Activated naive CD4-positive, alpha-beta T cell (primary cell): ENCODE measurements at places on chromosomes 12 and 14.

GRCh38 chr14:95832012-95832411 is 44.6 kb upstream of the TUNAR start:
- DNase-seq, result no peak

DNA sequence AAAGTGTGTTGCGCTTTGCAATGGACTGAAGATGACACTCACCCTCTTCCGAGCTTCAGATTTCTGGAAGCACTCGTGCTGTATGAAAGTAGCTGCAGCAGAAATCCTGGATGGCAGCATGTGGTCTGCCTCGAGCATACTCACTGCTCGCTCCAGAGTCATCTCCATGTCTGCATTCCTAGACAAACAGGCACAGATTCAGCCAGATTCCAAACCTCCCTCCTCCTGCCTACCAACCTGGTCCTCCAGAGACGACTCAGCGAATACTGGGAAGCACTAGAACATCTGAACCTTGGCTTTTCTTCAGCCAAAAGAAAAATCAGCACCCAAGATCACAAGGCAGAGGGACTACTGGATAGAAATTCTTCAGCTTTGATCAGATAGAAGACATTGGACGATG is 27.7 kb downstream of the PKP2 start:
- no peak for DNase-seq

DNA sequence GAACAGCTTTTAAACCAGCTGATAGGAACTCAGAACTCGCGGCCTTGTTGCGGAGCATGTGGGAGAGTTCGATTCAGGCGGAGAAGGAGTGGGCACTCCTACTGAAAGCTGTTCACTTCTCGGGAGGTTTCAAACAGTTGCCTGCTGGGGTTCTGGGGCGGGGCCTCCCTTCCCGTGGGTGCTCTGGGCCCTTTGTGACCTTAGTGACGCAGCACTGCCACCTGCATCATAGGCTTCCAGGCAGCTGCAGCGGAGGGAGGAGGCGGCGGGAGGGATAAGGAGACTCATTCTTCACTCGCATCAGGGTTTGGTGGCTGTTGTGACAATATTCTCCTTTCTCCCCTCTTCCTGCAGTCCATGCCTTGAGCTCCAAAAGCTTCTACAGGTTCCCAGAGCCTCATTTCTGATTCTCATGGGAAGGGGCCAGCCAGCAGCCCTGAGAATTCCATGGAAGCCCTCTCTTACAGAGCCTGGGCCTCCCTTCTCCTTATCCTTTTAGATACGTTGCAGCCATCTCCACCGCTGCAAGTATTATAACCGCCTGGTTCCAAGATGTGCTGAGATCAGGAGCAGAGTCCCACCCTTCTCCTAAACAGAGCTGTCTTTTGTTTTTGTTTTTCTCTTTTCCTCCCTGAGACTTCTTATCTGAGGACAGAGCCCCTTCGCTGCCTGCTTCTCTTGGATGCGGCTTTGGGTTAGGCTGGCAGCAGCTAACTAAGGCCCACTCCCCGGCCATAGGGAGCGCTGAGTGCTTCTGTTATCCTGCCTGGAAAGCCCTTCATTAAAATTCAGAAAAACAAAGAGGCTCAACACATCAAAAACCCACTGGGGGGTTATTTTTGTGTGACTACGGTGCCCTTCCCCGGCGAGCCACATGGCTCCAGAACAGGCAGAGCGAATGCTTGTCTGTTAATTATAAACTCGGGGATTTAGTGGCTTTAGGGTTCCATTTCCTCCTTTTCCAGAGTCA is 67.6 kb upstream of the GPATCH2L start:
- no peak for DNase-seq

GRCh38 chr12:29405561-29405960 is 24.6 kb upstream of the ERGIC2 start:
- DNase-seq, result no peak

DNA sequence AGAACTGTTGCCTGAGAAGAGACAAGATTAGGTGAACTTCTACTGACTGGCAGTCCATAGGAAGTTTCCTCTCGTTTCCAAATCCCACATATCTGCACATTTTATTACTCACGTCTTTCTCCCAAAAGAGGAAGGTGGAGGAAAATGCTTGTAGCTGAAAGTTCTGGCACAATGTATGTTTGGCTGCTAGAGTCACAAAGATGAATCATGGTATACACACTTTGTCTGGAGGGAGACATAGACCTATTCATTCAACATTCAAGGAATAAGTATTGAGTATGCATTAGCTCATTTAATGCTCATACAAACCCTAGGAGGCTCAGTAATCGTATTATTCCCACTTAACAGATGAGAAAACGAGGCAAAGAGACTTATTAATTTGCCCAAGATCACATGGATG is 291.8 kb downstream of the FOXN3 start:
- DNase-seq, result no peak

- no peak for DNase-seq
Observed at GRCh38 chr12:89909753-89910152, 201.1 kb upstream of the ATP2B1 start.

DNA sequence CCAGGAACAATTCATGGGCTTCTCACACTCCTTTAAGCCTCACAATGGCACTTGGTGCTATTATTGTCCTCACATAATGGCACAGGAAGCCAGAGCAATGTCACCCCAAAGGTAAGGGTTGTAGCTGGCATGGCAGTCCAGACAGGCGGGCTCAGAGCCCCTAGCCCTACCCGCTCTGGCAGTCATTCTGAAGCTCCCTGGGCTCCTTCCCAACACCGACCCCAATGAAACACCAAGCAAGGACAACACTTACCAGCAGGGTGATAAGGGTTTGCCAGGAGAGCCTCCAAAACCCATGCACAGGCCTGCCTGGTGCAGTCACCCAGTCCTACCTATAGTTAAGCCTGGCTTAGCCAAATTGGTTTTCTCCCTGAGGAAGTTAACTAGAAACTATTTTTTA is 30.8 kb downstream of the MAX start:
- no peak for DNase-seq

DNA sequence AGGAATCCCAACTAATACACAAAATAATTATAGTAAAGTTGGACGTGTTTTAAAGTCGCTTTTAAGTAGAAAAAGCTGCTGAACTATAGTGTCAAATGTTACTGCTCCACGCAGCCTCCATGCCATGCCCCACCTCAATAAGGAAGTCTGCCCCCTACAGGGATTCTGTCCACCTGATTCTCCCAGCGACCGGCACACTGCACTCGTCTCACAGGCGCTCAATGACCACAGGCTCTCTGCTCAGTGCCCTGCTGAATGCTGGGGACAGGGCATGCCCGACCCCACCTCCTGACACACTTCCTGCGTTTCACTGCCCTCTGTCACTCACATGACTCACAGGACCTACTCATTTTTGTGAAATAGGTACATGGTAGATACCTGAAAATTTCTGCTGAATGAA is 48.9 kb downstream of the BDKRB1 start:
- DNase-seq, result no peak

- no peak for DNase-seq
Observed at GRCh38 chr12:123445388-123446332, 9.2 kb upstream of the RILPL2 start.
